NCI-H1105 (cell line): ENCODE measurements at places on chromosomes 5 and 9.

DNA sequence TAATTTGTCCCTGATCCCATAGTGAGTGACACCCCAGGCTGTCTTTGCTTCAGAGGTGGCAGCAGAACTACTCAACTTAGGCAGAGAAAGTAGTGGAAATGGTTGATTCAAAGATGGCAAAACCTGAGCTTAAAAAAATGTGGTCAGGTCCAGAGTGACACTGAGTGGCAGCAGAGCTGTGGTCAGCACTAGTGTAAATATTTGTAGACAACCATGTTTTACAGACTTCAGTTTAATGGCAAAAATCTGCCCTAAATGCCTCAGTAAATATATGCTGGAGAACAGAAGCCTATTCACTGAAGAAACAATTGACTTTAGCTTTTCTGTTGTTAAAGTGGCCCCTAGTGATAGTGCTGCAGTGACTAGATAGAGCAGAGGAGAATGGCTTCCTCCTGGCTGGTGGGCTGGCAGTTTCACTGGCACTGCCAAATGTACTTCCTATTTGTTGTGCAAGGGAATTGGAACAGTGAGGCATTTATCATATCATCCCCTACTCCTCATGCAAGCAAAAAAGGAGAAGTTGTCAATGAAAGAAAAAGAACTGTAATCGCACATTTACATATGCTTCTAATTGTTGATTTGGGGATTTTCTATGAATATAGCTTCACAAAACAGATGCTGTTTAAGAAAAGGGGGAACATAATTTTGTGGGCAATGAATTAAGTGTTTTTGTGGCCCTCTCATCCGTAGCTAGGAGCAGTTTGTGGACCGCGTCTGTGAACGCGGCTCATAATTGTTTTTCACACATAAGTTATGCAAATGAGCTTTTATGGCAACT is 12.0 kb downstream of the PBX3 start:
- DNase-seq: no peak

DNA sequence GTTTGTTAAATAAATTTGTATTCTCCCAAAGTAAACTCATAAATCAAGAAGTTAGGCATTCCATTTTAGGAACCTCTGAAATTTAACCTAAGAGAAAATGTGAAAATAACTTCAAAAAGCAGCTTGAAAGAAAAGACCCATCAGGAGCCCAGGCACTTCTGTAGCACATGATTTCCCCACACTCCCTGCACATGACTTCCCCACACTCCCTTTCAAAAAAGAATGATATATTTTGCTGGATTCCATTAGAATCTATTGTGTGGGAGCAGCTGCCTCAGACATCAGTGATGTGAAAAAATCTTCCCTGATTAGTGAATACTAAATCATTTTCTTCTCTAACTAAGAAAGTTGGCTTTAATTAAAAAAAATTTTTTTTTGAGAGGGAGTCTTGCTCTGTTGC is 83.3 kb downstream of the GLDC start:
- DNase-seq: no peak

GRCh38 chr5:112419164-112419985 is at the start of gene EPB41L4A:
Gene EPB41L4A, minus strand, starts transcription at chr5:112419277. Its CDS starts 238 bp downstream, at chr5:112419039.
- DNase-seq: no peak

- DNase-seq: no peak
Observed at GRCh38 chr9:126935630-126936029, 21.0 kb downstream of the RALGPS1 start.

DNA sequence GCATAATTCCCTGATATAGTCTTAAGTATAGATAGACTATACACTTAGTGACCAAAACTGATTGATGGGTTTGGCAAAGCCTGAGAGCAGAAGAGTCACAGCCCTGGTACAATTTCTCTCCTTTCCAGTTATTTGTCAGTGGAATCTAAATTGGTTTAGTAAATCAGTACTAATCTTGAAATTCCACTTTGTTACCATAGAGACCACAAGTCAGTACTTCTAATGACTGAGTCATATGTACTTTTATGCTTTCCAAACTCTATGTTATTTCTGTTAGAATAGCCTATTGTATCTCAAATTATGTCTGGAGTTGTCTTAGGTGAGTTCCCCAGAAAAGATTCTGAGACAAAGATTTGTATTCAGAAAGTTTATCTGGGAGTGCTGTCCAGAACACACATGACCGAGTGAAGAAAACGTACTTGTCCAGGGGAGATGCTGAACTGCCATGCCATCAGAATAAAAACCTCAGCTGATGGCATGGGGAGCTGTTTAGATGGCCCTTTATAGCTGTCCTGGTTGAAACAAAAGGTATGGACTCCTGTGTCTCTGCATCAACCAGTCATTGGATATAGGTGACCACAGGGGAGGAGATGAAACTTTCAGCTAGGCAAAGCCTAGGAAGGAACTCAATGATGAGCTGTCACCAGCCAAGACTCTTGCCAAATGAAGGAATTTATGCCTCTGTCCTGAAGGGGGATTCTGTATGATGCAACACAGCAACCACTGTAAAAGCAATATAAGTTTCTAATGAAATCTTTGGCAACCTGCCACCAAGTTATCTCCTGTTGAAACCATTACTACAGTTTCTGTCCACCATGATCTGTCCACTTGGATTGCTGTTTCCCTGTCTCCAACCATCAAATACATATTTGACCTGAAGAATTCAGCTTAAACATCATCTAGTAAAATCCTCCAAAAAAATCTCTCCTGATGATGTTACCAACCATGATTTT is 18.0 kb upstream of the SMC2 start:
- no peak for DNase-seq

- no peak for DNase-seq
Observed at GRCh38 chr5:17243287-17244063, 26.0 kb downstream of the BASP1 start.

GRCh38 chr9:106583751-106584150 is 279.2 kb upstream of the ZNF462 start:
- no peak for DNase-seq

GRCh38 chr9:34321451-34321850 is 7.6 kb downstream of the KIF24 start:
- no peak for DNase-seq

GRCh38 chr5:84057211-84057610 is 327.5 kb downstream of the EDIL3 start:
- DNase-seq: no peak

DNA sequence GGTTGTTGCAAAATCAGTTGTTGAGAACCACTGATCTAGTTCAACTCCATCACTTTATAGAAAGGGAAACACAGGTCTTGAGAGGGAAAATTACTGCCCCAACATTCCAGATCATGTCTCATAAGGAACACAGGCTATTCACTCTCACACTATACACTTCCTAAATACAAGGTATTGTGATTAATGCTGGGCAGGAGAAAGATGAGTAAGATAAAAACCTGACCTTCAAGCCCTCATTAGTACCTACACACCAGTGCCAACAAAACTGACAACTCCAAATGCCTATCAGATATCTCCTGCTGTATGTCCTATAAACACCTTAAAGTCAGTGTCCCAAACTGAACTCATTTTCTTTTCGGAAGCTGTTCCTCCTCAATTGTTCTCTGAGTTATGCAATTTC is 8.2 kb downstream of the GNE start:
- no peak for DNase-seq

DNA sequence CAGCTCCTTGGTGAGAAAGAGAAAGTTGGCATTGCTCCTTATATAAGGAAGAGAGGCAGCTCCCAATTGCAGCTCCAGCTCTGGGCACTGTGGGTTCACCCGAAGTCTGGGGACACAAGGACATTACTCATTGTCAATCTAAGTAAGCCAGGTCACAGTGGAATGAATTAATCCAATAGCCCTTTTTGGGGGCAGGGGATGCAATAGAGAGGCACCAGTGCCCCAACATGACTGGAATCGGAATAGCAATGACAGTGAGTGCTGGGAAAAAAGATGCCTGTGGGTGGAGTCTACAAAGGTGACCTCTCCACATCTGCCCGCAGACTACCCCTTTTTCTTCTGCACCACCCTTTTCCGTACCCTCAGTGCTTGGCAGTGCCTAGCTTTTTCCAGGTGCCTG is 11.1 kb upstream of the NEUROG1 start:
- no peak for DNase-seq

GRCh38 chr5:131405674-131406073 is 141.8 kb downstream of the CDC42SE2 start:
- DNase-seq: no peak

DNA sequence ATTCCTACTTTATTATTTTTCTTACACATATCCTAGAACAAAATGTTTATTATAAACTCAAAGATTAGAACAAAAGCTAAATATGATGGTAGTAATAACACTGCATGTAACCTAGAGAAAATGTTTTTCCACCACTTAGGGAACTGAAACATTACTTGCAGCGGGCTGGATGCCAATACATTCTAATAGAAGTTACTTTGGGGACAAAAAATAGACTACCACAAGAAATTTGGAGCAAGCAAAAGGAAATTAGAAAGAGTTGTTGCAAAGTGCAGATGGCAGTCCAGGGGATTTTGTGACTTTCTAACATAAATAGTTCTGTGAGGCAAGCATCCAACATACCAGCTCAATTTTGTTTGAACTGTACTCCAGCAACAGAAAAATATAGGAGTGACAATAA is 255.3 kb upstream of the GRIN3A start:
- no peak for DNase-seq

GRCh38 chr9:115423646-115424045 is 305.7 kb upstream of the TNC start:
- no peak for DNase-seq

- peak; percentile 7 for DNase-seq
Observed at GRCh38 chr5:55691265-55692105, 20.6 kb downstream of the SLC38A9 start.

GRCh38 chr9:20941174-20941690 is 90.2 kb downstream of the HACD4 start:
- peak; percentile 66 for DNase-seq

GRCh38 chr5:142720641-142721271 is 34.9 kb upstream of the FGF1 start:
- DNase-seq: peak; percentile 73

GRCh38 chr9:128494746-128495129 is 9.8 kb upstream of the GLE1 start:
- no peak for DNase-seq

- no peak for DNase-seq
Observed at GRCh38 chr9:133224762-133225161, 15.7 kb upstream of the OBP2B start.

- no peak for DNase-seq
Observed at GRCh38 chr5:151128817-151129216, 28.8 kb downstream of the ANXA6 start.

- no peak for DNase-seq
Observed at GRCh38 chr5:171544913-171545765, 125.7 kb downstream of the FGF18 start.

- no peak for DNase-seq
Observed at GRCh38 chr5:143209881-143210395, 193.5 kb downstream of the NR3C1 start.

DNA sequence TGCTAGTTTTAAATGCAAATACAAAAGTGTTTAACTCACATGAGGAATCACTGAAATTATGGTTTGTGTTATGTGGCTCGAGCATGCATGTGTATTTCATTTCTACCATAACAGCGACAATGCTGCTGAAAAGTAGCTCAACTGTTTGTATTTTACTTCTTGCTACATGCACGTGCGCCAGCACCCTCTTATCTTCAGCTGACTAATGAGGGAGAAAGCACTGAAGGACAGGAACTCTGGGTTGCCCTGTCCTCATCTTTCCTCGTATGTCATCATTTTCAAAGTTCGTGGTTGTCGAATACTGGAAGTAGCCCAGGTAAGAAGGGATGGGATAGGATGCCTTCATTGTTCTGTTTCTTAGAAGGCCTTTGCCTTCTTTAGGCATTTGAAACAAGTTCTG is 120.3 kb downstream of the SYK start:
- DNase-seq: no peak

DNA sequence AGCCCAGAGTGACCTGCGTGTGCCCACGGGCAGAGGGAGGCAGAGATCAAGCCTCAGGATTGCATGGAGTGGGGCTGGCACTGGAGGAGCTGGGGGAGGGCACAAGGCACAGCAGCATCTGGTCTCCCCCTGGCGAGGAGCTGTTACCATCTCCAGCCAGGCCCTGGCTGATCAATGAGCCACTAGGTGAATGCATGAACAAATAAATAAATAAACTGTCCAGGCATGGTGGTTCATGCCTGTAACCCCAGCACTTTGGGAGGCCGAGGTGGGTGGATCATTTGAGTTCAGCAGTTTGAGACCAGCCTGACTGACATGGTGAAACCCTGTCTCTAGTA is 14.3 kb upstream of the PSMB7 start:
- DNase-seq: no peak

GRCh38 chr9:21696411-21696871 is 106.0 kb upstream of the MTAP start:
- no peak for DNase-seq

DNA sequence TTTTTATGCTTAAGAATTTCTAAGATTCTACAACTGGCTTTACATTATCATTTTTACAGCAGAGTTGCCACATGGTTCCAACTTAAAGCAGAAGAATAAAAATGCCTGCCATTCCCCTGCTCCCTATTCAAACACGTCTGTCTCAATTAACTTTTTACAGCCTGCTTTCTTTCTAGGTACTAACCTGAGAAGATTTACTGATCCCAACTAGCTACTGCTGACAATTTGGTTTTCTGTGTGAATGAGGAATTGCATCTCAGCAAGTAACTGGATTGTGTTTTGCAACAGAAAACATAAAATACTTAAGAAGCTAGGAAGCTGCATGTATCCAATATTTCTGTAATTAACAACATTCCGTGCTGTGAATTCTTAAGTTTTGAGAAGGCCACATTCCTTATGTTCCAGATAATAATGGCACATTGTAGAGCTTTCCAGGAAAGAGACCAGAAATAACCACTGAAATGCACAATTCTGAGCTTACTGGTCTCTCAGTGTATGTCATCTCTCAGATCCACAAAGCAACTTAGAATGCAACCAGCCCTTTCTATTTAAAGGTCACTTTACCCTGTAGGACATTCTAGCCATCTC is 306.8 kb upstream of the NMUR2 start:
- no peak for DNase-seq

DNA sequence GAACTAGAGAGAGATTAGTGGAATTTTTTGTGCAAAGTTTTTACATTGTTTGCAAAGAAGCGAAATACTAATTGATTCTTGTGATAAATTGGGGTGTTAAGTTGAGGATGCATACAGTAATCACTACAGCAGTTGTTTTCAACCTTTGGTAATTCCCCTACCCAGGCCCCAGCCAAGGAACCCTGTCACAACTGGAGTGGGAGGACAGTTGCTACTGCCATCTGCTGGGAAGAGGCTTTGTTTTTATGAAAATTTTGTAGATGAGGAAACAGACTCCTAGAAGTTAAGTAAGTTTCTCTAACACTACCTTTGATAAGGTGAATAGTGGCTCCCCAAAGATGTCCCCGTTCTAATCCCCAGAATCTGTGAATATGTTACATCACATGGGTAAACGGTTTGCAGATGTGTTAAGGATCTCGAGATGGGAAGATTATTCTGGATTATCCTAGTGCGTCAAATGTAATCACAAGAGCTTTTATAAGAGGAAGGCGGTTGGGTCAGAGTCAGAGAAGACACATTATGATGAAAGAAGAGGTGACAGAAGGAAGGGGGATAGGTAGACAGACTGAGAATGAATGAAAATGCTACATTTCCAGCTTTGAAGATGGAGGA is 34.0 kb upstream of the PPP1R2B start:
- DNase-seq: no peak

- no peak for DNase-seq
Observed at GRCh38 chr5:34439601-34440000, 216.5 kb upstream of the RAI14 start.
